ENCODE measurements at places on chromosomes 3 and 15.

DNA sequence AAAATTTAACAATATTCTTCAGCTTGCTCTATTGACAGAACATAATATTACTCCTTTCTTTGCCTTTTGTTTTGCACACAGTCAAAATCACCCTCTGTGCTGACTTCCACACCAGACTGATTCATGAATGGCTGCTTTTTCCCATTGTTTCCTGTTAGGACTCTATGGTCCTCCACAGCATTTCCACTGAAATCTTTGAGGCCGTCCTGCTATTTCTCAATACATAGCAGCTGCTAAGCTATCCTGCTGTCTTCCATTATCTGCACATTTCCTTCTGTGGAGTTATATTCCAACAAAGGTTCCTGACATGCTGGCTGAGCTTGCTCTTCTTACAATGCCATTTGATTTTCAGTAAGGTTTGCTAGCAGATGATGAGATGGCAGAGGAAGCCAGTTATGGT is 153.3 kb downstream of the EPHA3 start:
- no peak for DNase-seq

DNA sequence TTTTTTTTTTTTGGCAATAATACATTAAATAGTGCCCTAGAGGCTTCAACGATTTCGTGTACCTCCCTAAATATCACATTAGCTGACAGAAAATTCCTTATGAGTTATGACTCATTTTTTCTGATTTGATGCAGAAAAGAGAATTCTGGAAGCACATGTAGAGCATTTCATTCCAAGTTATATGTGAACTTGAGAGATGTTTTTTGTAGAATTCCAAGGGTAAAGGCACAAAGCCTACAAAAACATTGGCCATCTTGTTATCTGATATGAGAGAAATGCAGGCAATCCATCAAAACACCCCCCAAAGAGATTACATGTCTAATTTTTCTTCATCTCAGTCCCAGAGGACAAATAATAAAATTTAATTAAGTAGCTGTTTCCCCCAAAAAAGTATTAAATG is 6.7 kb upstream of the PFN2 start:
- no peak for DNase-seq

DNA sequence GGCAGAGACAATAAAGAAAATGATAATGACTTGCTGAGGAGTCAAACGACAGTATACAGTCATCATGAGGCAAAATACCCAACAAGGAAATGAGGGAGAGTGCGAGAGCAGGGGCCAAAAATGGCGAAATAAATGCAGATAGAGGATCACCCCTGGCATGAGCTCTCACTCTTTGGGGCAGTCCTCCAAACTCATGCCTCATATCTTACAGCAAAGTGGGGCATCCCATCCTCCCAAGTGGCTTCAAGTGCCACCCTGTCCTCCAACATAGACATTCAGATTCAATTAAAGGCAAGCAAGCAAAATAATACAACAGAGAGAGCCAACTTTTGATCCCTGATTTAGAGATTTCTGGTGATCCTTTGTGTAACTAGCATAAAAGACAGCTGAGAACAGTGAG is 278.4 kb downstream of the GBE1 start:
- no peak for DNase-seq

- no peak for DNase-seq
Measured at GRCh38 chr3:59515966-59516365, 466.1 kb upstream of the CFAP20DC start.

GRCh38 chr3:177263615-177264368 is 66.5 kb upstream of the TBL1XR1 start:
- DNase-seq = peak; percentile 33

- DNase-seq = no peak
Measured at GRCh38 chr15:65740148-65740547, 51.9 kb downstream of the DENND4A start.

GRCh38 chr3:104428337-104428925 is 938.3 kb upstream of the ALCAM start:
- DNase-seq = no peak

DNA sequence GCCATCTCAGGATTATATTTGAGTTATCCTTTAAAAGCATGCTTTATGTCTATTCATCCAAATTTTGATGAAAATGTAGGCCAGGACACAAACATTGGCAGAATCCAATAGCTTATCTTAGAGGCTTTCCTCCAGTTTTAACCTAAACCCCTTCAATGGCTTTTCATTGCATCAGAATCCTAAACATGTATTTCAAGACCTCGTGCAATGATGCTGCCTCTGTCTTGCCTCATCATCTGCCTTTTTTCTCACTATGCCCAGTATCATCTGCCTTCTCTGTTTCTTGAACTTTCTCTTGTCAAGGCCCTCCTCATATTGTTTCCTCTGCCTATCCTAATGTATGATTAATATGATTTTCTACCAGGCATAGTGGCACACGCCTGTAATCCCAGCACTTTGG is 76.1 kb upstream of the MAP4 start:
- DNase-seq = no peak

DNA sequence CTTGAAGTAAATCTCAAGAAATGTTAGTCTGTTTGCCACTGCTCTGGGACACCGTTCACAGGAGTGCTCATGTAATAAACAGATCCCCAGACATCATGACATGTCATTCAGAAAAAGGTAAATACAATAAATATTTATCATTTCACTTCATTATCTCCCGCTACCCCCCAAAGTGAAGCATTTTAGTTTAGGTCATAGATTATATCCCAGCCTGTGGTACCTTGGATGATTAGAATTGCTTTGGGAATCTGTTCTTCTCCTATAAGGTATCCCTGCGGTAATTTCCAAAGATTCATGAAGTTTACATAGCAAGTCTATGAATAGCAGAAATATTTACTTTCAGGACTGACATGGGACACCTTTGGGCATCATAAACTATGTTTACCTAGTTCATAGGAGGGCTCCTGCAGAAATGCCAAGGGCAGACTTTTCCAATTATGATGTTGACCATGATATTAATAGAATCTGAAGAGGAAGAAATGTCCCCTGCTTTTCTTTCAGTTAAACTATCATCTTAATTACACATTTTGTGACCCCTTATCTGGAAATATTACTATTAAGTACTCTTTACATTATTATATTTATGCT is 268.0 kb downstream of the NAALADL2 start:
- DNase-seq = no peak

DNA sequence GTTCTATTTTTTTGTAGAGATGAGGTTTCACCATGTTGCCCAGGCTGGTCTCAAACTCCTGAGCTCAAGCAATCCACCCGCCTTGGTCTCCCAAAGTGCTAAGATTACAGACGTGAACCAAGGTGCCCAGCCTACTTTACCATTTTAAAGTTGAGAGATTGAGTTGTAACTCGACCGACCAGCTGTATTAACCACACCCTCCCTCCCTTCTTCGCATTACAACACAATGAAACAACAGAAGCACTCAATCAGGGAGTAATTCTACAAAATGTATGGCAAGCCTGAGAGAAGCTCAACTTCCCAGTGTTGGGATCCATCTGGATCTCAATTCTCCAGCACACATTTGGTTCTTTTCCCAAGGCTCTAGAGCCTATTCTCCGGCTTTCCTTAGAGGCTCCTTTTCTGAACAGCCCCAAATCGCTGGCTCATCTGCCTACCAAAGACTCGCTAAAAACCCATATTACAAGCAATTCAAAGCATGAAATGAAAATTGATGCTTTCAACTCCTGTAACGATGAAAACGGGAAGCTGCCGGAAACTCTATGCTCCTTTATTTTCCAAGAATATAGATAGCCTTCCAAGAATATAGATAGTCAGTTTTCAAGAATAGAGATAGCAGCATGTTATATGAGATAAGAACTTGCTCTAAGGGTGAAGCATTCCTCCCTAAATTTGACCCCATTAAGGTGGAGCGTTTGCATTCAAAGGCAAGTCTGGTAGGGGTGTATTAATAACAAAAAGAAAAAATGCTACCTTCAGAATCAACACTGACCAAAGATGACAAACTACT is 450.9 kb downstream of the MAGI1 start:
- DNase-seq = no peak

DNA sequence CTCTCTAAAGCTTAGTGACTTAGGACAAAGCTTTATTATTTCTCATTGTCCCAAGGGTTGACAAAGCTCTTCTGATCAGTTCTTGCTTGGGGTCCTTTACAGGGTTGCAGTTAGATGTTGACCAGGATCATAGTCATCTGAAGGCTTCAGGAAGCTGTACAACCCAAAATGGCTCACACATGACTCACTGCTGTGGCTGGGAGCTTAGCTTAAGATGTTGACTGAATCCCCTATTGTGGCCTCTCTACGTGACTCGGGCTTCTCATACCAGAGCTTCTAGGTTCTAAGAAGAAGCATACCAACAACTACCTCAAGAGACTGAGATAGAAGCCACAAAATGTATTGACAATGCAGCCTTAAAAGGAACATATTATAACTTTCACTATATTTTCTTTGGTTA is 569.6 kb upstream of the ROBO2 start:
- no peak for DNase-seq

DNA sequence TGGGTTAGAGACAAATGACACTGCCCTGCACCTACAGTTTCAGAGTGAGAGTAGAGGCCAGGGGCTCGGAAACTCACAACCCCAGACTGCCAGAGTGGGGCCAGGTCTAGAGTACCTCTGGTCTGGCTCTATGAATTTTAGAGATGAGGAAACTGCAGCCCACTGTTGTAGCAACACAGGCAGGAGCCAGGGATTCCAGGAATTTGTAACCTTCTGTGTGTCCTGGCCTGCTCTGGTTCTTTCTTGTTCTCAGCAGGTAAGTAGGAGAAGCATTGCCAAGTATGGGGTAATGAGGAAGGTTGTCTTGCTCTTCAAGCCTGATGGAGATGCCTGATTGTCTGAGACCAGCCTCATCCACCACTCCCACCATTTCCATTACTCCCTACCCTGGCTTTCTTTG is 221.8 kb downstream of the UACA start:
- no peak for DNase-seq

- no peak for DNase-seq
Measured at GRCh38 chr3:140135461-140135860, 200.5 kb downstream of the CLSTN2 start.

DNA sequence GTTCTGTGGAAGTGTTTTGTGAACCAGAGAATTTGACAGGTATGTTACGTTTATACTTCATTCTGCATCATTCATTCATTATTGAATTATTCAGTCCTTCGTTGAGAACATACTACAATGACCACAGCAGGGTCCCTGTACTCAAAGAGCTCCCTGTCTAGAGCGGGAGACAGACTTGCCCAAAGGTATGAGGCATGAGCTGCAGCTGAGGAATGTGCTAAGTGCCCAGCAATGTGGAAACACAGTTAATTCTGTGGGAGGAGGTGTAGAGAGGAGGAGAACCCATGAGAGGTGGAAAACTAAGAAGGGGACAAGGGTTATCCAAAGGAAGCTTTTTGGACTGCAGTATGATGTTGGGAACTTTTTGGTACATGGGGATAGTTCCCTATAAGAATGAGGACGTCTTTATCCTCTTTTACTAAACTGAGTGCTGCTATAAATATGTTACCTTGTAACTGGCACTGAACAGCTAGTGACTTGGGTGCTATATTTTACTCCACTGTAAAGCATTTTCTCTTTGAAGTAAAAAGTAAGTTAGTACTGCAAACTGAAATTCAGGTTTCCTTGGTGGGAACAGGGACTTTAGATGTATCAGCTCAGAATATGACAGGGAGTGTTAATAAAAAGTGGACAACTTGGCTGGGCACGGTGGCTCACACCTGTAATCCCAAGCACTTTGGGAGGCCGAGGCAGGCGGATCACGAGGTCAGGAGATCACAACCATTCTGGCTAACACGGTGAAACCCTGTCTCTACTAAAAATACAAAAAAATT is 5.7 kb downstream of the SMAD3 start:
- DNase-seq = no peak

GRCh38 chr3:117017135-117017894 is 307.7 kb downstream of the TUSC7 start:
- DNase-seq = no peak

DNA sequence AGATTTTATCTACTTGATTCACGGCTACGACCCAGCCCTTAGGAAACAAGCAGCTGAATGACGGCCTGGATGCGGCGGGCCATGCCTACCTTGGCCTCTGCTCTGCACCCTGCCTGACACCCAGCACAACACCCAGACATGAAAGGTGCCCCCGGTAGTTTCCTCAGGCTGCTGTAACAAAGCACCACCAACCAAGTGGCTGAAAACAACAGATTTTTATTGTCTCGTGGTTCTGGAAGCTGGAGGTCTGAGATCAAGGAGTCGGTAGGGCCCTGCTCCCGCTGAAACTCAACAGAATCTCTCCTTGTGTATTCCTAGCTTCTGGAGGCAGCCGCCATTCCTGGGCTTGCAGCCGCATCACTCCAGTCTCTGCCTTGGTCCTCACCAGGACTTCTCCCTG is 111.7 kb downstream of the ADCY5 start:
- DNase-seq = no peak

GRCh38 chr15:31439328-31439727 is 112.7 kb downstream of the KLF13 start:
- DNase-seq = peak; percentile 54

GRCh38 chr3:44509393-44509921 is 32.0 kb upstream of the ZNF445 start:
- DNase-seq = no peak

GRCh38 chr3:440826-441225 is 244.3 kb downstream of the CHL1 start:
- no peak for DNase-seq

DNA sequence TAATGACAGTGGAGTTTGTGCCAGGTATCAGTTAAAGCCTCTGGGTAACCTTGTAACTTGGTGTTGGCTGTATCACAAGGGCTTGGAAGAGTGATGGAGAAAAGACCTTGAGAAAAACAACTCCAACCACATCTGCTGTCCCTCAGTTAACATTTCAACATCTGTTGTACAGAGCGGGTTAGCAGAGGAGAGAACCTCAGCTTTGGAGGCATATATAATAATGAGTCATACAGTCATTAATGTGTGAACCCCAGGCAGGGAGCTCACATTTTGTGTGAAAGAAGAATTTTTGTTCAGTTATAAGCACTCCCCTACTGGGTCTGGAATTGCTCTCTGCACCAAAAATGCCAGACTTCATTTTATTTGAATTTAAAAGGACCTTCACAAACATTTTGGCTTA is 439.5 kb downstream of the PDCD6IP start:
- no peak for DNase-seq

DNA sequence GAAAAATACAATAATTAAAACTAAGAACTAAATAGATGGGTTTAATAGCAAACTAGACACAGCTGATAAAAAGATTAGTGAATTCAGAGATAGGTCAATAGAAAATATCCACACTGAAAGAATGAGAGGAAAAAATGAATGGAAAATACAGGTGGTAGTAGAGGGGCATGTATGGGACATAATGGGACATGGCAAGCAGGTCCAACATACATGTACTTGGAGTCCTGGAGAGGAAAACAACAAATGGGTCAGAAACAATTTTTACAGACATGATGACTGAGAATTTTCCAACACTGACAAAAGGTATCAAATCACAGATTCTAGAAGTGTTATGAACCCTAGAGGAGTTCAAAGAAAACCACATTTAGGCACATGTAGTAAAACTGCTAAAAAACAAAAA is 68.4 kb downstream of the MTHFS start:
- no peak for DNase-seq

DNA sequence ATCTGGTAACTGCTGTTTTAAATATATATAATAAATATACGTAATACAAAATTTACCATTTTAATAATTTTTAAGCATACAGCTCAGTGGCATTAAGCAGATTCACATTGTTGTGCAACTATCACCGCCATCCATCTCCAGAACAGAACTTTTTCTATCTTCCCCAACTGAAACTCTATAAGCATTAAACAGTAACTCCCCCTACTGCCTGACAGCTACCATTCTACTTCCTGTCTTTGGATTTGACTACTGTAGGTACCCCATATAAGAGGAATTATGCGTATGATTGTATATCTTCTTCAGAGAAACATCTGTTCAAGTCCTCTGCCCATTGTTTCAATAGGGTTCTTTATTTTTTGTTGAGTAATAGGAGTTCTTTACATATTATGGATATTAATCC is 36.8 kb downstream of the EID1 start:
- no peak for DNase-seq
